CD4-positive, alpha-beta T cell treated with Interleukin-10 for 1 hour (primary cell): ENCODE measurements at places on chromosomes 2 and 18.

DNA sequence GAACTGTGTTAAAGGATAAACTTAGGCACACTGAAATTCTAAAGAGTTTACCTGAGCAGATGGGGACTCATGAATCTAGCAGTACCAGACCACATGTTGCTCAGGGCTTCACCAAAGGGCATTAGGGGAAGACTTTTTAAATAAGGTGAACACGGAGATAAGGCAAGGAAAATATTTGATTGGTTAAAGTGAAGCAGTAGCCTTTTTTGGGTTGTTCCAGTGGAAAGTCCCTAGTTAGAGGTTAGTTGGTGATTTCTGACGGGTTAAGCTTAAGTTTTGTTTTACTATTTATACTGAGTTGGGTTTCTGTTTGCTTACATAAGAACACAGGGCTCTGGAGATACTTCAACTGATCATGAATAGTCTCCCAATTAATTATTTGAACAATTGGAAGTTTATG, 722.5 kb downstream of the SOCS6 start:
- no peak for DNase-seq

- no peak for DNase-seq
These were observed 31.4 kb downstream of the SEMA4F start for GRCh38 chr2:74685408-74685807.

GRCh38 chr2:184030989-184031388, 567.3 kb upstream of the ZNF804A start:
- no peak for DNase-seq

DNA sequence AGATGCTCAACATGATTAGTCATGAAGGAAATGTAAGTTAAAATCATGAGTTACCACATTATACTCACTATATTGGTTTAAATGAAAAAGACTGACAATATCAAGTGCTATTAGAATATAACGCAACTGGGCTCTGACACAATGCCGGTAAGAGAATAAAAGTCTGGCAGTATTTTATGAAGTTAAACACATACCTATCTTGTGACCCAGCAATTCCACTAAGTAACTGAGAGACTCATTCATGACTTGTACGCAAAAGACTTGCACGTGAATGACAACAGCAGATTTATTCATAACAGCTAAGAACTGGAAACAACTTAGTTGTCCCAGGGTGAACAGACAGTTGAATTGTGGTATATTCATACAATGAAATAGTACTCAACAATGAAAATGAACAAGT, 342.1 kb downstream of the SLC4A3 start:
- DNase-seq = no peak

DNA sequence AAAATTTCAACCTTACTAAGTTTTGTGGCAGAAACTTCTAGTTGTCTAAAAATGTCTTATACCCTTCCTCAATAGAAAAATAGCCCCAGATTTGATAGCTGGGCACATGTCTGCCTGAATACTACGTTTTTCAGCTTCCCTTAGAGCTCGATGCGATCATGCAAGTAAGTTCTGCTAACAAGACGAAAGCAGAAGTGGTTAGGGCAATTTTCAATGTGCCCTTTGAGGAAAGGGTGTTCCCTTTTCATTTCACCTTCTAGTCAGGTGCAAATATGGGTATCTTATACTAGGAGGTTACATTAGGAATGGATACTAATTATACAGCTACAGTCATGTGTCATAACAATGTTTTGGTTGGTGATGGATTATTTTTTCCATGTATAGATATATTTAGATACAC, 1572.1 kb upstream of the LRRTM1 start:
- no peak for DNase-seq

DNA sequence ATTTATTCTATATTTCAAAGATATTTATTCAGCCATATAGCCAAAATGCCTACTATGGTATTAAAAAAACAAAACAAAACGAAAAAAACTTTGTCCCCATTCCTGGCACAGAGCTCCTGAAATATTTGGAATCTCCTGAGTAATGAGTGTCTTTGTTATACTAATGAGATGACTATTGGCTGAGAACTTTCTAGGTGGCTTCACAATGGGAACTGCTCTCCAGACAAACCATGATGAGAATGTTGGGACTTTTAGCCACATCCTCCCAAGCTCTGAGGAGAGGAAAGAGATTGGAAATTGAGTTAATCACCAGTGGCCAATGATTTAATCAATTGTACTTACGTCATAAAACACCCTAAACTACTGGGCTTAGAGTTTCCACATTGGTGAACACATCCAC, 631.8 kb upstream of the SETBP1 start:
- DNase-seq = no peak

GRCh38 chr2:27655155-27655951, 8.1 kb downstream of the SUPT7L start:
- DNase-seq = no peak

GRCh38 chr18:3663870-3664512, 214.0 kb downstream of the TGIF1 start:
- no peak for DNase-seq
